ENCODE measurements at places on chromosomes 13 and 19. TPM values are rescaled to one million over a fixed set of nuclear protein-coding genes. Genes with fewer than 3 reads are reported as not detected.

- no peak for DNase-seq
These were observed 50.2 kb downstream of the MTMR6 start for GRCh38 chr13:25237083-25237482.

DNA sequence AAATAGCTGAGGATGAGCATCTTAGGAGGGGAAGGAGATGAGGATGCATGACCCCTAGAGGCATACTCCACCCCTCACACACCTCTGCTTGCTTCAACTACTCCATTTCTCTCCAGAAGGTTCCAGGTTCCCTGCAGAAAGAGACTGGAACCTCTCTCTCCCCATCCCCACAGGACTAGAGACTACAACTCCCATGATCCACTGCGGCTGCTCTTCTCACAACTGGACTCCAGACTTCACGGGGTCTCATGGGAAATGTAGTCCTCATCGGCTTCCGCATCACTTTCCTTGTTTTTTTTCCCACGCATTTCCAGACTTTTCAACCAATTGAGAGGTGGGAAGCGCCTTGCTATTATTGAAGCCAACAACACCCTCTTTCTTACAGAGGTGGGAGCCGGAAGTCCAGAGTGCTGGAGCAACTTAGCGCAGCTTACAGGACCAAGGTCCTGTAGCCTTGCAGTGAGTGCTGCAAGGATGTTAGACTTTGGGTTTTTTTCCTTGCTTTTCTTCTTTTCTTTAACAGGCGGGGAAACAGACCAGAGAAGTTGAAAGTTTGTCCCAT is 13.9 kb upstream of the CACNG6 start:
- peak; percentile 76 for DNase-seq

- no peak for DNase-seq
These were observed 22.8 kb upstream of the ZNF83 start for GRCh38 chr19:52660981-52661380.

DNA sequence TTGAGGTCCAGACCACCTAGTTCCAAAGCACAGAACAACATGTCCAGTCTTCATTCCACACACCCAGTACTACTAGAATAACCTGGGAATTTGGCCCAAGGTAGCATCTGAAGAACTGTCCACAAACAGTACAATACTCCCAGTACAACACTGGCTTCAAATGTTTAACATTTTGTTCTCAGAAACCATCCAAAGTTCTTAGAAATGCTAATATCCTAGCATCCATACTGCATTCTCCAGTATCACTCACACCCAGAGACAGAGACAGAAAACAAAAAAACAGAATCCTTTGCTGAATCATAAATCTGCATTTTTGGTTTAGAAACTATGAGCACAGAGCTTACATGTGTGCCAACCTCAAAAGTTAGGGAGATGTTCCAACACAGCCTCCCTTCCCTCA is 490.8 kb downstream of the FOXO1 start:
- DNase-seq: peak; percentile 36

GRCh38 chr13:94335761-94336526 is 143.5 kb downstream of the DCT start:
- no peak for DNase-seq

DNA sequence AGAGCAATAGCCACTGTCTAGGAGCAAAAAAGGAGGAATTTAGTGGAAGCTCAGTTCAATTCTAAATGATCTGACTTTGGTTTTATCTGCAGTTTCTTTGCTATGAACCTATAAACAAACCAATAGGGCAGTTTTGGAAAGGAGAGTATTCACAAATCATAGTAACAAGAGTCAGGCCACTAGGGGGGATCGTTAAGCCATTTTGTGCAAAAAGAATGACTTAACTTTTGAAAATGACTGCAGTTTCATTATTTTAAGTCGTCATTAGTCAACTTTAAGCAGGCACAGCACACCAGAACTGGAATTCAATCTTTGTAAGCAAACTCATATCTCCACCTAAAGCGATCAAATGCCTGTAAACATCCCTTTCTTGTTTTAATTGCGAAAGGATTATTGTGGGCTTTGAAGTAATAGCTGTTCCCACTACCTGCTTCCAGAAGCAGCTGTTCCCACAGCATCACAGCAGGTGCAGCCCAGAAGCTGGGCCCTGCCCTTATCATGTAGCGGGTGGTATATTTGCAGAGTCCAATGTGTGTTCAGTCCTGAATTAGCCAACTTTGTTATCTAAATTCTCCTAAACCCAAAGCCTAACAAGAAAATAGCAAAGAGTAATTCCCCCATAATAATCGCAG is 51.5 kb downstream of the SOX21 start:
- DNase-seq: peak; percentile 11

- no peak for DNase-seq
These were observed 113.9 kb downstream of the KCNRG start for GRCh38 chr13:50129081-50129705.

The CAMSAP3 gene
- not detected for total RNA-seq

- DNase-seq: no peak
These were observed 216.7 kb downstream of the ATP8A2 start for GRCh38 chr13:25588336-25589060.

The DKKL1 gene
- 0.26 TPM for total RNA-seq

GRCh38 chr13:33026489-33027152 is 10.4 kb downstream of the KL start:
- DNase-seq: no peak

The FGF21 gene
- total RNA-seq: not detected
